ENCODE measurements at places on chromosomes 6 and 20.

- DNase-seq, result no peak
Observed at GRCh38 chr20:53900380-53900999, 169.9 kb downstream of the BCAS1 start.

DNA sequence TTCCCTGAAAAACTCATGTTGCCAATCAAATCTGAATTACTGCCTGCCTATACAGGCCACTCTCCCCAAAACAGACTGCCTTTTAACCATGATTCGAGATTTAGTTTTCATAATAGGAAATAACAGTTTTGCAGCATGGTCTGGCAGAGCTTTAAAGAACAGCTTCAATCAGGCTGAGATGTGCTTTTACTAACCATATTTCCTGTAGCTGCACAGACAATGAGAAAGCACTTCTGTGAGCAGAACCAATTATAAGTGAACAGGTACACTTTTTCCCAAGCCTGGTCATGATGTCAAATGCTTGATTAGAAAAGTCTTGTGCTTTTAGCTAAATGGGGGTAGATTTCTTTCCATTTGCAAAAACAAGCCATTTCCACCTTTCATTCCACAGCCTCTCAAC lies 108.2 kb downstream of the THEMIS start:
- DNase-seq, result peak; percentile 12

GRCh38 chr6:117494283-117494682 lies 11.8 kb downstream of the DCBLD1 start:
- no peak for DNase-seq

GRCh38 chr20:52179331-52180179 lies 12.0 kb downstream of the ZFP64 start:
- no peak for DNase-seq

DNA sequence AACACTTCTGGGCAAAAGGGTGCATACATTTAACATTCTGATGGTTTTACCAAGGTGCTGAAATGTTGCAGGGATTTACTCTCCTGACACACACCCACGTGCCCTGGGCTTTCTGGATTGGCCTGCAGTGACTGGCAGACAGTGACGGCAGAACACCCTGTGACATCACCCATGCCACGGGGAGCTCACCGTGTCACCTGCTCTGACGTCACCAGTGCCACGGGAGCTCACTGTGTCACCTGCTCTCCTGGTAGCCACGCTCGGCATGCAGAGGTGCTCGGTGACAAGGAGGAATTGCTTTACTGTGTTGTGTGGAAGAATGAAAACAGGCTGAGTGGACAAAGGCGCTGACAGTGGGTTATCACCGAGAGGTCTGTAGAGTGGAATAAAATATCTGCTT lies 99.3 kb downstream of the RAMACL start:
- DNase-seq, result no peak

DNA sequence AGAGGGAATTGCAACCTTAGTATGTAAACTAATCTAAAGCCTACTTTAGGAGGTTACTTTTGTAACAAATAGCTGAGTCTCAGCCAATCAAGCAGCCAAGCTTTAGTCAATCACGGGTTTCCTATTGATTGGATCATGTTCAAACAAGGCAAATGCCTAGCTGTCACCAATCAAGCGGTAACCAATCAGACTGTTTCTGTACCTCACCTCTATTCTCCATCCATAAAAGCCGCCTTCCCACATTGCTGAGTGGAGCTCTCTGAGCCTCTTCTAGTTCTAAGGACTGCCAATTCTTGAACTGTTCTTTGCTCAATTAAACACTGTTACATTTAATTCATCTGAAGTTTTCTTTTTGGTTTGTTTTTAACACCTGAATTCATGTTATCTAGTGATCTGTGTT lies 148.4 kb upstream of the BMP5 start:
- no peak for DNase-seq
